ENCODE measurements at places on chromosomes 6 and 20.
A peak's percentile ranks its signal among the peaks of the same experiment; 100 is the strongest.

- no peak for DNase-seq
Observed at GRCh38 chr20:17904027-17904426, 64.6 kb downstream of the SNX5 start.

DNA sequence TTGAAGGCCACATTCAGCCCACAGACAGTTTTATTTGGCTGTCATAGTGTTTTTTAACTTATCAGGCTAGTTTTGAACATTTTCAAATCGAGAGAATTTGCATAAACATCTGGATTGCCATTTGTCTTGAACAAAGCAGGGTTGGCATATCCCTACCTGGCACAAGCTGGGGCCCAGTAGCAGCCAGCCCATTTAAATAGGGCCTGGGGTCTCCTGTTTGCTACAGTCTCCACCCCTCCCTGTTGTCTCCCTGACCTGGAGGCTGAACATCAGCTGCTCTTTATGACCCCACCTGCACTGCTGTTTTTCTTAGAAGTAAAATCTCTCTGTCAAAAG is 10.5 kb downstream of the BCAS4 start:
- no peak for DNase-seq

GRCh38 chr20:4667371-4667773 is 54.3 kb upstream of the PRND start:
- no peak for DNase-seq

- DNase-seq: no peak
Observed at GRCh38 chr6:47832386-47833100, 50.7 kb downstream of the OPN5 start.

GRCh38 chr6:151181706-151182363 is 57.9 kb upstream of the AKAP12 start:
- no peak for DNase-seq

DNA sequence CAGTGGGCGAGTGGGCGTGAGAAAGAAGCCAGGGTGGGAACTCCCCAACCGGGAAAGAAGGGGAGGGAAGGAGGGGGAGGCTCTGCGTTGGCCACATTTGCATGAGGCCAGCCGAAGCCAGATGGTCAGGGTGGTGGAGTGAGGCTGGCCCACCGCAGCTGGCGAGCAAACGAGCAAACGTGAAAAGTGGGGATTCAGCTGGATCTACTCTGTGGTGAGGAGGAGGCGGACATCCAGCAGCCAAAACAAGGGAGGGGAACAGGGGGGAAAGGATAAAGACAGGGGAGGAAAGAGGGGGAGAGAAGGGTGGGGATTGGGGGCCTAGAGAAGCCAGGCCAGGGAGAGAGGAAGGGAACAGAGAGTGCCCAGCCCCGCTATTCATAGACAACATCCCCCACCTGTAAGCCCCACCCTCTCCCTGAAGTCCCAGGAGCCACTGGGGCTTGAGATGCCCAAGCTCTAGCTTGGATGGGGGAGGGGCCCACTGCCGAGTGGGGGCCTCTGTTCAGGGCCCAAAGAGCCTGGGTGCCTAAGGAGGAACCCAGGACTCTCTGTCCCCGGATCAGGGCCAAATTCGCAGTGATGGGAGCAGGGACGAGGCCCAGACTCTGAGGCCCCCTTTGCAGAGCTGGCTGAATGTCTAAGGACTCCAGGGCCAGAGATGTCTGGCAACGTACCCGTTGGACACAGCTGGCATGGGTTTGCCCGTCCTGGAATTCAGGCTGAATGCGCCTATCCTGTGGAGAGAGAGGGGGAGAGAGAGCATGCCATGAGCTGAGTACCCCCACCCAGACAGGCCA is 45.1 kb downstream of the CPNE5 start:
- no peak for DNase-seq

- DNase-seq: no peak
Observed at GRCh38 chr6:159440911-159441703, 251.9 kb downstream of the SOD2 start.

GRCh38 chr6:81808851-81809570 is 56.5 kb upstream of the TENT5A start:
- no peak for DNase-seq

DNA sequence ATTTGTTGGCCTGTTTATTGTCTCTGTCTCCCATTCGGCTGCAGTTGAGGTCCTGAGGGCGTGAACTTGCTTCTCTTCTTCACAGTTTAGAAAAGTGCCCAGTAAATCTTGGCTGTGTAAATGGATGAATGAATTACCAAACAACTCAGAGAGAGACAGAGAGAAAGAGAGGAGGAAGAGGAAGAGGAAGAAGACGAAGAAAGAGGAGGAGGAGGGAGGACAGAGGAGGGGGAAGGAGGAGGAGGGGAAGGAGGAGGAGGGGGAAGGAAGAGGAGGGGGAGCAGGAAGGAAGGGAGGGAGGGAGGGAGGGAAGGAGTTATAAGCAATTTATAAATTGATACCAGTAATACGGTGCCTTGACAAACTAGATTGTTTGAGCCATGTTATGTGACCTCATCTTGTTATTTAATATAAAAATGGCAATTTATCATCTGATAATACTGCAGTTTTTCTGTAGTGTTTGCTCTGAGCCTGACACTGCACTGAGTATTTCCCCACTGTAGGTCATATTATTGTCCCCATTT is 18.7 kb downstream of the HCK start:
- DNase-seq: no peak

DNA sequence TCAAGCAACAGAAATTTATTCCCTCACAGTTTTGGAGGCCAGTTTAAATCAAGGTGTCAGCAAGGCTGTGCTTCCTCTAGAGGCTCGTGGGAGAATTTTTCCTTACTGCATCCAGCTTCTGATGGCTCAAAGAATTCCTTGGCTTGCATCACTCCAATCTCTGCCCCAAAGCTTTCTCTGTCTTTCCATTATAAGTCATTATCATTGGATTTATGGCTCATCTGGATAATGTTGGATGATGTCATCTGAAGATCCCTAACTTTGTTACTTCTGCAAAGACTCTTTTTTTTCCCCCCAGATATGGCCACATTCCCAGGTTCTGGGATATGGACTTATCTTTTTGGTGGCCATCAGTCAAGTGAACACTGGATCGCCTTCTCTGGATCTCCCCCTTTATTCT is 146.3 kb upstream of the B3GAT2 start:
- no peak for DNase-seq

DNA sequence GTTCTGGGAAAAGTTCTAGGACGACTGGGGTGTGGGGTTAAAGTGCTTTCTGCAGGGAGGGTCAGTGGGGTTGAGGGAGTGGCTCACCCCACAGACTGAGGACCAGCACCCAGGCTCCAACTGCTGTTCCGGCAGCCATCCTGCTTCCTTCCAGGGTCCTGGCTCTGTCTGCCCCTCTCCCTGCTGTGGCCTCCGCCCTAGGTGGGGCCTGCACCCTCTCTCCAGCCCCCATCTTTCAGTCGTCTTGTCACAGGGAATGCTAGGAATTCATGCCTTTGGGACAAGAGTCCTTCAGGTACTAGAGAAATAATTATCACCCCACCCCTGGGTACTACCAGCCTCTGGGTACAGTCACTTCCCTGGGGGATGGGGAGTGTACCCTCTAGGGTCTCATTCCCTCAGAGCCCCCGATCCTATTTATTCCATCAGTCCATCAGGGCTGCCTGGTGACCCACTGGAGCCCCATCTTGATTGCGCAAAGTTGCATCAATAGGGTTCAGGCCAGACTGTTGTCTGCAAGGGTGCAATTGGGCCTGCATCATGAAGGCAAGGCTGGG is at the start of gene AGER:
TSS of gene AGER (minus strand) at position 170 of the 557 bp plus-strand sequence. CDS start at position 139, 31 bp downstream.
- no peak for DNase-seq

GRCh38 chr6:123089226-123089625 is 93.2 kb downstream of the CLVS2 start:
- DNase-seq: no peak

DNA sequence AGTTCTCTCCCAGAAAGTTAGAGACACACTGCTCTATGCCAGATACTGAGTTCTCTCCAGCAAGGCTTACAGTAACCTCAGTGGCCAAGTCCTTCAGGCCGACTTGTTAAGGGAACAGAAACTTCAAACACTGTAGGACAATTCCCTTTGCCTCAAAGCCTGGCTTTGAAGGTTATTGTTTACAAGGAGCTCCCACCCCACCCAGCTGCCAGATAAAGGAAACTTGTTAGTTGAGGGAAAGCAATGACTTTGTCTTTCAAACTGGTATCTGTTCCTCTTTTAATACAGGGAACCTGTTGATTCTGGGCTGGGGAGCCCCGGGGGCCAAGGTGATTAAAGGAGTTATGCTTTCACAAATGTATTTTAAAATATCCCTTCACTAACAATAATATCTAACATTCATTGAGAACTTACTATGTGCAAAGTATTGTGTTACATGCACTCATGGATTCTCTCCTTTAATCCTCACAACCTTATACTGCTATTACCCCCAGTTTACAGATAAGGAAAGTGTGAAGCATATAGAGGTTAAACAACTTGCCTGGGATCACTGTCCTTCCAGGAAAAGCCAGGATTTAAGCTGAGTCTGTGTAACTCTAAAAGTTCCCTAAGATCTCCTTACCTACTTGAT is 27.6 kb upstream of the CDKN1A start:
- no peak for DNase-seq

- peak; percentile 9 for DNase-seq
Observed at GRCh38 chr6:11700118-11700718, 78.4 kb downstream of the ADTRP start.

DNA sequence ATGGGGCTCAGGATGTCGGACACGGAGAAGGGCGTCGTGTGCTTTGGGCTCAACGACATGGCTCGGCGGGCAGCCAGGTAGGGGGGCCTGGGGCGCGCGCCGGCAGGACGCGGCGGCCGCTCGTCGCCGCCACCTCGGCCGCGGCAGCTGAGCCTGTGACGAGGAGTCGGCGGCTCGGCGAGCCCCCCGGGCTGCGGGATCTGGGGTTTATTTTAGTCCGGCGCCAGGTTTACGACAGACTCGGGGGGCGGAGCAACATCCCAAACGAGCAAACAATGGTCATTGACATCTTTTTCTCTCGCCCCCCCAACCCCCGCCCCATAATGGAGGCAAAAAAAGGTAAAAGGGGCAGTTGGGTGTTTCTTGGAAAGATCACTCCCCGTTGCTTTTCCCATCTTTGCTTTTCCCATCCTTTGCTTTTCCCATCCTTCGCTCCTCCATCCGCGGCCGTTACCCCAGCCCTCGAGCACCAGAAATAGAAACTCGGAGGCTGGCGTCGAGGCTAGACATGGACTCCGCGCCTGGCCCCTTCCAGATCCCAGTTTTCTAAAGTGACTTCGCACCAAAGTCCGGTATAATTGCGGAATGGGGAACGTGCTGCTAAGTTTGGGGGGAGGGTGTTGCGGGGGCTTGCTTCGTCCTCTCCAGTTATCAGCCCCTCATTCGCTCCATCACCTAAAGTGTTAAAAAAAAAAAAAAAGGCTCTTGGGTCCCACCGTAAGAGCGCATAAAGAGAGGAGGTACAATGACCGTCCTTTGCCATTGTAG is at the start of gene NKX2-4:
TSS of gene NKX2-4 (minus strand) at position 186 of the 768 bp plus-strand sequence. CDS start at position 59, 127 bp downstream.
- DNase-seq: no peak

GRCh38 chr6:105797983-105798453 is 288.1 kb upstream of the PRDM1 start:
- DNase-seq: no peak

DNA sequence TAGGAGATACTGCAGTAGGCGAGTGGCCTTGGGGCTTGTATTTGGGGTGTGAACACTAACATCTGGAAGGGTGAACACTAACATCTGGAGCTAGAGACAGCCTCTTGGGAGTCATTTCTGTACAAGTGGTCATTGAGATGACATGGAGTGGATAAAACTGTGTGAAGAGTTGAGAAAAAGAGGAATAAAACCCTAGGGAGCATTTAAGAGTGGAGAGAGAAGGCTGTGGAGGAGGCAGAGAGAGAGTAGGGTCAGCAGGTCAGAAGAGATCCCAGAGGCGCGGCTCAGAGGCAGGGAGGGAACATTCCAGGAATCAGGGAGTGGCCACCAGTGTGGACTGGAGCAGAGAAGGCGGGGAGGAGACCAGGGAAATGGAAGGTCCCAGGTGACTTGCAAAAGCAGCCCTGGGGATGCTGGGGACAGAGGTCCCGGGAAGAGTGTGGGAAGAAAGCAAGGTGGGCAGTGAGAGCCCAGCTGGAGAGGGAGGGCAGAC is 202.0 kb upstream of the RNF24 start:
- no peak for DNase-seq

DNA sequence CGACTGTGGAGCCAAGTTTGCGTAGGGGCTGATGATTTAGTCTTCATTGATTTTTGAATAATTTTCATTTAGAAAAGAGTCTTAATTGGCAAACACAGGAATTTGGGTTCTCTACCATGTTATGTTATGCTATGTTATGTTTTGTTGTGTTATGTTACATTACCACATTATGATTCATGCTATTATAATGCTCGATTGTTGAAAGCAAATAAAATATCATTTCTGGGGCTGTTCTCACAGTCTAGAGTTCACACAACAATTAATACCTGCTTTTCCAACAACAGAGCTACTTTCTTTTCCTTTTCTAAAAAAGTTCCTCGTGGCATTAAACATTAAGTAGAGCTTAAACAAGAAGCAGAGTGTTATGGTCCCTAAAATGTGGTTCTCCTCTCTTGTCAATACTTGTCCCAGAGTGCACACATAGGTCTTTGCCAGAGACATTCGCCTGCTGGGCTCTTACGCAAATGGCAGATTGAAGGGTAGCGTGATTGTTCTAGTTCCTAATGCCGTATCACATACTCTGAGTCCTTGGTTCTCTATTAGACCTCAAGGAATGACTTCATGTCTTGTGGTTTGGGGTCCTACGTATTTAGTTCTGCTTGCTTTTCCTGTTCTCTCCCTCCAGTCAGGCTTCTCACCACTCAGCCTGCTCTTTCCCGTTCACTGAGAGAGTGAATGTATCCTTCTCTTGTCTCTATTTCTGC is 370.3 kb downstream of the CD109 start:
- DNase-seq: no peak

- DNase-seq: peak; percentile 34
Observed at GRCh38 chr6:15457121-15457650, 205.6 kb downstream of the DTNBP1 start.

DNA sequence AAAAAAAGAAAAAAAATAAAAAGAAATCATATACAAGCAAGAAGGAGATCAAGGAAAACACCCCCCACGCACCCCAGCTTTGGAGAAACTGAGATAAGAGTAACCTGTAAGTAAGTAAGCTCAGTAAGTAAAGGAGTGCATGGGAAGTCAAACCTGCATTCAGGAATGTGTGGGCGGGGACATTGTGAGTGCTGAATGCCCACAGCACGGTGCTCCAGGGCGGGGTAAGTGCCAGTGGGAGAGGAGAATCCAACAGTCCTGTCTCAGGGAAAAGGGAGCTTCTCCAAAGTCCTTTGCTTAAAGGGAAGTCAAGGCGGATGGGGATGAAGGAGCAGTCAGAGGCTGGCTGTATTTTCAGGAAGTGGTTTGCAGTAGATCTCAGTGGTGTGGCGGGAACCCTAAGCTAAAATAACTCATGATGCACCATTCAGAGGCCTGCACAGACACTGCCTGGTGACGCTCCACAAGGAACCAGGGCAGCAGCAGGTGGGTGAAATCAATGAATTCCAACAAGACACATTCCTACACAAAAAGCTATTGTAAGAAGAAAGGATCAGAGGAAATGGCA is 368.0 kb downstream of the QKI start:
- no peak for DNase-seq

- DNase-seq: no peak
Observed at GRCh38 chr6:143098054-143098671, 37.5 kb downstream of the AIG1 start.

DNA sequence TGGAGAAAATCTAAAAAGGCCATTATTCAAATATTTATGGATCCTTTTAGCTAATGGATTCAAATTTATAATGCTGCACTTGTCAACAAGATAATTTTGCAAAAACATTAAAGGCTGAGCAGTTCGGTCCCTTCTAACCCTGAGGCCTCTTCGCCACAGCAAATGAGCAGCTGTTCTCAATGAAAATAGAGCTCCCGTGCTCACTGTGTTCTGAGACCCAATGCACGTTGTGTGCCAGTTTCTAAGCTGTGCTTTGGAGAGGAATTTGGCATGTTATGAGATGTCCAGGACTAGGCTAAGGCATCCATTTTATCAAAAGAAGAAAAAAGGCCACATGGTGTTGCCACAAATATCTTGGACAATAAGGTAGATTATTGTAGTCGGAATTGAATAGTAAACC is 220.1 kb upstream of the TSHZ2 start:
- DNase-seq: no peak

Measured in putamen (tissue), 1 donor.